ENCODE measurements at places on chromosomes 3 and 15.

GRCh38 chr3:8481380-8481779 lies 20.2 kb upstream of the LMCD1 start:
- no peak for DNase-seq

- no peak for DNase-seq
Measured at GRCh38 chr15:76209523-76209922, 101.7 kb downstream of the ETFA start.

GRCh38 chr3:98730338-98730737 lies 32.8 kb upstream of the ST3GAL6 start:
- DNase-seq = no peak

GRCh38 chr15:91852741-91853510 lies 582 bp upstream of the SLCO3A1 start:
- no peak for DNase-seq

DNA sequence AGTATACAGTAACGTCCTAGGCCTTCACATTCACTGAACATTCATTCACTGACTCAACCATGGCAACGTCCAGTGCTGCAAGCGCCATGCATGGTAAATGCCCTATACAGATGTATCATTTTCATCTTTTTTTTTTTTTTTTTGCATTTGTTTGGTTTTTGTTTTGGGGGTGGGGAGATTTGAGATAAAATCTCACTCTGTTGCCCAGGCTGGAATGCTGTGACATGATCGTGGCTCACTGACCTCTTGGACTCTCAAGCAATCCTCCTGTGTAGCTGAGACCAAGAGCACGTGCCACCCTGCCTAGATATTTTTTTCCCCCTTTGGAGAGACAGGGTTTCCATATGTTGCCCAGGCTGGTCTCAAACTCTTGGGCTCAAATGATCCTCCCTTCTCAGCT lies 37.4 kb downstream of the SUSD5 start:
- no peak for DNase-seq

DNA sequence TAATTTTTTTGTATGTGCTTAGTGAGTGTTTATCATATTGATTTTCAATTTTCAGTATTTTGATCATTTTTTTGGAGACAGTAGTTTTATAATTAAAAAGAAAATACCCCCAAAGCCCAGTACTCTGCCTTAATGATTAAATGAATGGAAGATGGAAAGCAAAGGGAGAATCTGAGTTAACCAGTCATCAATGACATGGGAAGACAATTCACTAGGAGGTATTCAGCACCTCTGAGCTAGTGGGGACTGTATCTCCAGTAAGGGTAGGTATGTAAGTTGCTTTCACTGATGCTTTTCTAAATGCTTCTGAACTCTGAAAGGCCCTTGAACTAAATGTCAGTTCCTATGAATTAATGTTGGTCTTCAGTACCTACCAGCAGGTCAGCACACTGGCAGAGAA lies 590.4 kb upstream of the DPPA4 start:
- DNase-seq = no peak

DNA sequence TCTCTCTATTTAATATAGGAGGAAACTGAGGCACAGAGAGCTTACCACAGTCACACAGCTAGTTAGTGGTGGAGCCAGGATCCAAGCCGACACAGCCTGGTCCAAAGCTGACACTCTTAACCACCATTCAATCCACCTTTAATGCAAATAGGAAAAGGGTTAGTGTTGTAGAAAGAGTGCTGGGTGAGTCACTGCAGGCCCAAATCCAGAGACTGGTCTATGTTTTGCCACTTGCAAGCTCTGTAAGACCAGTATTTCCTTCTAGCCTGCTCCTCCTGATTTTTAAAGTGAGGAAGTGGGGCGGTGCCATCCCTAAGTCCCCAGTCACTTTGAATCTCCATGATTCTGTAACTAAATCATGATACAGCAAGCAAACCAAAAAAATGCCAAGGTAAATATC lies 111.0 kb downstream of the MECOM start:
- no peak for DNase-seq

GRCh38 chr3:180827171-180827570 lies 85.3 kb upstream of the FXR1 start:
- DNase-seq = no peak

DNA sequence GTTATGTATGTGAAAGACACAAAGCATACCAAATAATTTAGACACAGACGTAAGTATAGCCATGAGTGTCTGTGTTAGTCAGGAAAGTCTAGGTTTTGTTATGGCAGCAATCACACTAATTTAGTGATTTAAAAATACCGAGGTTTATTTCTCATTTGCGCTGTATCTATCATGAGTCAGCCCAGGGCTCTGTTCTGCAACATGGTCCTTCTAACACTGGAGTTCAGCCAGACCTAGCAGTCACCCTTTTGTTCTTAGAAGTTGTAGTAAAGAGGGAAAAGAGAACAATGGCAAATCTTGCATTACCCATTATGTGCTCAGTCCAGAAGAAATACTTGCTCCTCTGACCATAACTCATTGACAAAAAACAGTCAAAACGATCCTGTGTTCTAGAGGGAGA lies 311.5 kb downstream of the NLGN1 start:
- DNase-seq = no peak

DNA sequence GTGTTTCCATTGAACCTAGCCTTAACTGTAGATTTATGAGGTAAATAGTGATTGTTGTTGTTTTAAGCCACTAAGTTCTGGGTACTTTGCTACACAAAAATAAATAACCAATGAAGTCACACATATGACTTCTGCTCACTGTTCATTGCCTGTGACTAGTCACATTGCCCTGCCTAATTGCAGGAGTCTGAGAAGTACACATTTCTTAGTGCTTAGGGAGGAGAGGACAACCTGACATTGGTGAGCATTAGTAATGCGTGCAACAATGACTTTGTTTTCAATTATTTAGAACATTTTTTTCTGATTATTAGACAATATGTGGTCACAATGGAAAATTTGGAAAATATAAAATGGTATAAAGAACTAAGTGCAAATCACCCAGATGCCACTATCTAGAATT lies 133.2 kb upstream of the DAZL start:
- no peak for DNase-seq

DNA sequence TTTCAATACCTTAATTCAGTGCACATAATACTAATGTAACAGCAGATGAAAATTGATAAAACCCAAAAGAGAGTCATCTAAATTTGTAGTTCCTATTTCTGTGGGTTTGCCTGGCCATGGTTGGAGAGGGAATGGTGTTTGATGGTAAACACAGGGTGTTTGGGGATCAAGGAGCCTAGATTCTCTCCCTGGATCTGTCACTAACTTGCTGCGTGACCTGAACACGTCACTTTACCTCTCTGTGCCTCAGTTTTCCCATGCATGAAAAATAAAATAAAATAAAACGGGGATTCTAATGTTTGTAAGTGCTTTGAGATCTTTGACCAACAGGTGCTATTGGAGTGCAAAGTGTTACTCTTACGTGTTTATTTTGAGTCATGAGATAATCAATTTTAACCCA lies 49.8 kb downstream of the GHSR start:
- DNase-seq = no peak

DNA sequence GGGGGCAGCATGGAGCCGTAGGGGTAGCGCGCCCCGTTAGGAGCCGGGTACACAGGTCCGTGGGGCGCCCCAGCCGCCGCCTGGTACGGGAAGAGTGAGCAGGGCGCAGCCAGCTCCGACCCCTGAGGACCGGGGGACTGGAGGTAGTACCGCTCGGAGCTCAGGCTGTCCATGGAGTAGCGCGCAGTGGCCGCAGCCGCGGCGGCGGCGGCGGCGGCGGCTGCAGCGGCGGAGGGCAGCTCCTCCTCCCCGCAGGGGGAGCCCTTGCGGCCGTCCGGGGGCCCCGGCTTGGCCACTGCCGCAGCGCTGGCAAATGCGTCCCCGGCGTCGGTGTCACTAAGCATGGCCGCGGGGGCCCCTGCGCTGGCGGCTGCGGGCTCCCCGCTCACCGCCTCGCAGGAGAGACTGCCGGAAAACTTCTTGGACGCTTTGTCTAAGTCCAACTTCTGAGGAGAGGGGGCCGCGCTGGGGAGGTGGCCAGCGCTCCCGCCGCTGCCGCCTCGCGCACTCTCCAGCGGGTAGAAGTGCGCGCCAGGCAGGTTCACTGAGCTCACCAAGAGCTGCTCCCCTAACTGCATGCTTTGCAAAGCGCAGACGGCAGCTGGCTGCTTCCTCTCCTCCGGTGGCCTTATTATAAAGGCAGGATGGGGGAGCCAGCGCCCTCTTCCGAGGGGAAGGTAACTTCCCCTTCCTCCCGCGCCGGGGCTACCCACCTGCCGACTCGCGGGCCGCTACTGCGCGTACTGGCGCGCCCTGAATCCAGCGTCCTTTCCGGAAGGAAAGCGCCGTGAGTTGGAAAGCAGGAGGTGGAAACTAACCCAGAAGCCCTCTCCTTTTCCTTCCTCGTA lies at the start of gene EOMES:
TSS of gene EOMES (minus strand) at position 607 of the 848 bp plus-strand sequence. CDS start at position 578, 29 bp downstream.
- DNase-seq = no peak

All from SK-N-MC (cell line).